ENCODE measurements at places on chromosomes 5 and 9.
A peak's percentile ranks its signal among the peaks of the same experiment; 100 is the strongest.

DNA sequence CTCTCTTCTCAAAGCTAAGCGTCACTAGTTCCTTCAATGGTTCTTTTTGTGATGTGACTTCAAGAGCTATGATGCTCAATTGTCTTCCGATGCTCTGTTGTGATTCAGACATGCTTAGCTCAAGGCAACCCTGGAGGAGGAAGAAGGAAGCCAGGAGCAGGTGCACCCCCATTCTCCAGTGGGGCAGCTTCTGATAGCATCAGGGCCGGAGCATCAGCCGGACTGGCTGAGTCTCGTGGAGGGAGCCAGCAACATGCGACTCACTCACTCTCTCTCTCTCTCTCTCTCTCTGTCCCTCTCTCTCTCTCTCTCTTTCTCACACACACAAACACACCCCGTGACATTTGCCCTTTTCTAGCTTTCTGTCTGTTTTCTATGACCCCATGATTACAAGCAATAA, 140.2 kb downstream of the HSD17B3 start:
- DNase-seq = no peak

DNA sequence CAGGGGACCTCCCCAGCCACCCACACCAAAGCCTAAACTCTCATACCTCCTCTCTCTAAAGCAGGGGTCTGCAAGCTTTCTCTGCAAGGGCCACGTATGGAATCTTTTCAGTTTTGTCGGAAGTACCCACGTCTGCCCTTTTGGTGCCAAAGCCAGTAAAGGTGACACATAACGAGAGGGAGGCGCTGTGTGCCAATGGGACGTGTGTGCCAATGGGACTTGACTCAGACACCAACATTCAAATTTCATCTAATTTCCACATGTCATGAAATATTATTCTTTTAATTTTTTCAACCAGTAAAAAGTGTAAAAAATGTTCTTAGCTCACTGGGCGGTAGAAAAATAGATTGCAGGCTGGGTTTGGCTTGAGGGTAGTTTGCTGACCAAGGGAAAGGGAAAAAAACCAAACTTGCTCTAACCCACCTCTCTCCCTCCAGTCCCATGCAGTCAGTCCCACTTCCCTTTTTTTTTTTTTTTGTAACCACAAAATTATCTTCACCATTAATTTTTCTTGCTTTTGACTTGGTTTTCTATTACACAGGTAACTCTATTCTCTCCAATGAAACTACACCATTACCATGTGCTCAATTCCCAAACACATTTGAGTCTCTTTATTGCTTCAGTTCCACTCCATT, 25.5 kb downstream of the OR2V1 start:
- no peak for DNase-seq

DNA sequence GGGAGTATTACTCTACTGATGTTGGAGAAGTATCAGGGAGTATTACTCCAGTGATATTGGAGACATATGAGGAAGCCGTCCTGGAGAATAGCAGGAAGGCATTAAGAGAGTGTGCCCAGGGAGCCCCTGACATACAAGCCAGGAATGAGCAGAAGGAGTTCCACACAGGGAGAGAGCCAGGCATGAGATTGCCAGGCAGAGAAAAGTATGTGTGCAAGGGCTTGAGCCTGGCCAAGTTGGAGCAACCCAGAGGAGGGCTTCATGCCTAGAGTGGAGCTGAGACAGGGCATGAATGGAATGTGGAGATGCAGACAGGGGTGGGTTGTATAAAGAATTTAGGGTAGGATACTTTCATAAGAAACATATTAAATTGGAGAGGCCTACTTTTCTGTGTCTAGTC, 213.8 kb downstream of the ADCY2 start:
- no peak for DNase-seq

GRCh38 chr5:25688156-25688555, 1043.4 kb upstream of the CDH10 start:
- DNase-seq = no peak

DNA sequence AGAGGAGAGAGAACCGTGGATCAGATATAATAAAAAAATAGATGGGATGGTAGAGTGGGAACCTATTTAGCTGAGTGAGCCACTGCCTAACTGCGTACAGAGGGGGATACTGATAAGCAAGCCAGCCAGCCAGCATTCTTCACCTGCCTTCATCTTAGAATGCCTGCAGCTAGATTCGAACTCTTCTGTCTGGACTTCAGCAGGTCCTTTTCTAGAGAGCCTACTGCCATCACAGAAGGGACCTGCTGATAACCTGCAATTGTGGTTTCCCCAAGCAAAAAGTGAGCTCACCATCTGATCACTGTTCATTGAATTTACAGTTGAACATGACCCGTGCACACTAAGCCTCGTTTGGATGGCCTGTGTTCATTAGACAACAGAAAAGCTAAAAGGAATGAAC, 109.4 kb downstream of the CDC42SE2 start:
- no peak for DNase-seq

DNA sequence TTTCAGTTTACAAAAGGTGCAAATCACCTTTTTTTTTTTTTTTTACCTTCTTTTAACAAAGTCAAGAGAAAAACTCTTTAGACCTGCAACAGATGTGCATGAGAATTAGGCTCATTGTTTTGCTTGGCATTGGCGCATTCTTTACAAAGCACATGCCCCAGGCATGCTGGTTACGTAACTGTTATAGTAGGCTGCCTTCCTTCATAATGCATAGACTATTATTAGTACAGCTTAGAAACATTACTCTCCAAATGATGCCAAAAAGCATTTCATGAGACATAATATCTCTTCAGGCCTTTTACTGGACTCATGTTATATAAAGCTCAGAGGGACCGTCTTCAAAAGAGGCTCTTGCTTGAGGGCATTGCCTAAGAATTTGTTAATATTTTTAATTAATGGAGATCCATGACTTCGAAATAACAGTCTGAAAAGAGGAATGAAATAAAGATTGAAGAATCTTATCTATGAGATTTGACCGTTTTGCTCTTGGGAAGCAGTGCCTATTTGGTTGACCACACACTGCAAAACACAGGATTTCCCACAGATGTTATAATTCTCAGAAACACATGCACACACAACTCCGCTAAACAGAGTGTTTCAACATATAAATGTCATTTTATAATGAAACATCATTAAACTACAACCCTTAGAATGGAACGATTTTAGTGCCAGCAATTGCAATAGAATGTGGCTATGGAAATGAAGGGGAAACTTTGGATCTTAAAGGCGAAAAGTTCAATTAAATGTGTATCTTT, 478.7 kb downstream of the PRR16 start:
- no peak for DNase-seq

- no peak for DNase-seq
These were observed 44.9 kb upstream of the MTMR12 start for GRCh38 chr5:32357658-32358057.

GRCh38 chr9:138077126-138077525, 199.5 kb downstream of the CACNA1B start:
- no peak for DNase-seq

- no peak for DNase-seq
These were observed 31.8 kb downstream of the ABCA1 start for GRCh38 chr9:104896131-104896530.

- no peak for DNase-seq
These were observed 211.0 kb downstream of the PDE4D start for GRCh38 chr5:59682542-59682941.

- DNase-seq = no peak
These were observed 46.1 kb upstream of the CER1 start for GRCh38 chr9:14768405-14769229.

GRCh38 chr5:77423022-77423750, 68.9 kb downstream of the WDR41 start:
- DNase-seq = no peak

- no peak for DNase-seq
These were observed 46.8 kb upstream of the IER5L start for GRCh38 chr9:129224618-129225489.

- peak; percentile 17 for DNase-seq
These were observed 80.0 kb upstream of the TUT7 start for GRCh38 chr9:86434039-86434726.

DNA sequence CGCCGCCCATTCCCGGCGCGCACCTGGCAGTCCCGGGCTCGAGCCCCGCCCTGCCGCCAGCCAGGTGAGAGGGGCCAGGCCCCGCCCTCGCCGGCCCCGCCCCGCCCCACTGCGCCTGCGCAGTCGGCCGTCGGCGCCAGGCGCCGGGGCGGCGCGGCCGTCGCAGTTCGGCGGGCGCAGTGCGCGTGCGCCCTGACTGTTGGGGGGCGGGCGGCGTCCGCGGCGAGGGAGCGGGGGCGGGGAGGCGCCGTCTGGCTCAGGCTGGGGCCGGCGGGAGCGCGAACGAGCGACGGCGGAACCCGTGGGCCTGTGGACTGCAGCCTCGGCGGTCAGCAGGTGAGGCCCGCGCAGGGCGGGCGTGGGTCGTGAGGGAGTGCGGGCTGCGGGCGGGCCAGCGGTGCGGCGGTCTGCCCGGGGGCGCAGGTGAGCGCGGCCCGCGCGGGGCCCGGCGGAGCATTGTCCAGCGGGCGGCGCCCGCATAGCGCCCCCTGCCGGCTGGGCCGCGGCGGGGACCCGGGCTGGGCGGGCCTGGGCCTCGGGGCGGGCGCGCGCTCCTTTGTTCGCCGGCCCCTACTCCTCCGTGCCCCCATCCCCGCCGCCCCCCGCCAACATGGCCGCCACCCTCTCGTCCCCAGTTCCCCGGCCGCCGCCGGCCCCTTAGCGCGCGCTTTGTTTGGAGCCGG, at the start of gene SPIN1:
Gene SPIN1, plus strand, starts transcription at position 242 of the 683 bp plus-strand sequence. CDS start 38,096 bp downstream, outside the sequence.
- DNase-seq = peak; percentile 90

DNA sequence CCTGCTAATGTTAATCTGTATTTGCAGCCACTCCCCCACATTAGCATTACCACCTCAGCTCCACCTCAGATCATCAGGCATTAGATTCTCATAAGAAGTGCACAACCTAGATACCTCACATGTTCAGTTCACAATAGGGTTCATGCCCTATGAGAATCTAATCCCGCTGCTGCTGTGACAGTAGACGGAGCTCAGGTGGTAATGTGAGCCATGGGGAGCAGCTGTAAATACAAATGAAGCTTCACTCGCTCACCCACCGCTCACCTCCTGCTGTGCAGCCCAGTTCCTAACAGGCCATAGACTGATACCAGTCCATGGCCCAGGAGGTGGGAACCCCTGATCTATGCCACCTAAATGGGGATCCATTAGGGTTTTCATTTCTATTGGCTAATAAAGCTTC, 6.1 kb upstream of the HNRNPA0 start:
- no peak for DNase-seq

- no peak for DNase-seq
These were observed 346.0 kb downstream of the KDM4C start for GRCh38 chr9:7103771-7104170.

DNA sequence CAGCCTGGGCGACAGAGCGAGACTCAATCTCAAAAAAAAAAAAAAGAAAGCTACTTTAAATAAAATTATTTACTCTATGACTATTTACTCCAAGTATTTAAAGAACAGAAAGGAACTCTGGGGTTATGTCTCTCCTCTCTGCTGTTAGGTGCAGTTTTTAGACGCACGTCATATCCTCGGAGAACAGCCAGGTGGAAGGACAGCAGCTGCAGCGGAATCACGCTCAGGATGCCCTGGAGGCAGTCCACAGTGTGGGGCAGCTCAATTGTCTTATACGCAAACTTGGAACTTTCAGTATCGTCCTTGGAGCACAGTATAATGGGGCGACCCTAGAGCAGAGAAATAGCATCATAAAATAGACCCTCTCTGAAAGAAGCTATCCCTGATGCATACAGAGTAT, 10.4 kb upstream of the MAPK9 start:
- no peak for DNase-seq

DNA sequence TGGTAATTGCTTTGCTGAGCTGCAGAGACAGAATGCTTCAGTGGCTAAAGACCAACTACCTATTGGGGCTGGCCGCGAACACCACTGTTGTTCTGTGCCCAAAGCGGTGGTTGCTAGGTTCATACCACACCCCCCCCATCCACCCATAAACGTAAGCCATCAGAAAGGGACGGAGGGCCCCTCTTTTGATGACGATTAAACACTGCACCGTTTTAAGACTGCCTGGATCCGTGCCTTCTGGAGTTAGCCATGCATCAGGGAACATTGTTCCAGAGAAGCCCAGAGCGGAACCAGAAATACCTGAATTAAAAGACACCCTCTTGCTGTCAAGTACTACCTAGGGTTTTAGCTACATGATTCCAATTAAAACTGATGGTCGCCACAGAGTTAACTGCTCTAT, 369.1 kb upstream of the DAP start:
- DNase-seq = no peak

DNA sequence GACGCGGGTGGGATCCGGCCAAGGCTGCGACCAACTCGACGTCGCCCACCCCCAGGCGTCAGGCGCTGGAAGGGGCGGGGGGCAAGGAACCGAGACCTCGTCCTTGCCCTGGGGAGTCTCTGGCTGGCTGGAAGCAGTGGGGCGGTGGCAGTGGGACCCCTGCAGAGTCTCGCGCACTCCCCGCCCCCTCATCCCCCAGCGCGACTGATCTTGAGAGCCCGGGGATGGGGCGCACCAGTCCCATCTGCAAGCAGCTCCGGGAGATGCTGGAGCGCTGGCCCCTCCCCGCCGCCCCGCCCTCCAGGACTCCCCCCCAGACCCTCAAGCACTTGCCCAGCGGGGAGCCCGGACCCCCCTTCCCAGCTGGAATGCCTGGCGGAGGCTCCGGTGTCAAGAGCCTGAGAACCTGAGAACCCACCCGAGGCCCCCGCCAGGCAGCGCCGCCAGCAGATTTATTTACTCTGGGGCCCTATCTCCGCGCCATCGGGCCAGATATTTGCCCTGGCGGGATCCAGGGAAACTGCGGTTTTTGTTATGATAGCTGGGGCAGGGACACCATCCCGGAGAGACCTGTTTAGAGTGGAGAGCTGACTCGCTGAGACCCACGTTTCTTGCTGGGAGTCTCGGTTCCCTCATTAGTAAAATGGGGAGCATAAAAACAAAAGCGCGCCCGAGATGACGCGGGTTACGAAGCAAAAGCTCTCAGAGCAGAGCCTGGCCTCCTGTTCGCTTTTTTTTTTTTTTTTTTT, 1.2 kb downstream of the PRRT1B start:
- no peak for DNase-seq

- no peak for DNase-seq
These were observed 102.8 kb downstream of the IRX1 start for GRCh38 chr5:3698412-3698811.

- DNase-seq = no peak
These were observed 118.1 kb upstream of the SMIM23 start for GRCh38 chr5:171667341-171668096.

GRCh38 chr9:108994695-108995094, 18.6 kb downstream of the CTNNAL1 start:
- no peak for DNase-seq

- DNase-seq = no peak
These were observed 283.3 kb upstream of the TUT7 start for GRCh38 chr9:86637515-86637914.

DNA sequence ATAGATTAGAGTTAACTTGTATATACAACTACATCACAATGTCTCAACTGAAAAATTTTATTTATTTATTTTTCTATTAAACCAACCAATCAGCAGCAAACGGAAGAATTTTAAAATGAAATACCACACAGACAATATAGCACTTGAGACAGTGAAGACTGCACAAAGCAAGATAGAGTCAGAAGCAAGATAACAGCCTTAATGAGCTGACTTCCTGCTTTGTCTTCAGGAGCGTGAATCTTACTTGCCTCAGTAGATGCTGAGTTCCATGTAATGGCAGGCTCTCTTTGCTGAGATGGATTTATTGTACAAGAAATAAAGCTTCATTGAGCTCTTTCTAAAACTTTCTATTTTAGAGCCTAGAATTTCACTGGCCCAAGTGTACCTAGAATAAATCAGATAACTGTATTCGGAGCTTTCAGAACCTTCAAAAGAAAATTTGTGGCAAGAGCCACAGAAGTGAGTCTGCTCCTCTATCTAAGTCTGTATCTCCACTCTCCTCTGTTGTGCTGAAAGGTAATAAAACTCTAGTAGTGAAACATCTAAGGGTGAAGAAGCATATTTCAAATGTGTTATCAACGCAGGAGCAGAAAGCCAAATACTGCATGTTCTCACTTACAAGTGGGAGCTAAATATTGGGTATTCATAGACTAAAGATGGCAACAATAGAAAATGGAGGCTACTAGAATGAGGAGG, 83.3 kb upstream of the ANKRD55 start:
- no peak for DNase-seq

All from GM12891 (cell line).